ENCODE measurements at places on chromosomes 1 and 21.

DNA sequence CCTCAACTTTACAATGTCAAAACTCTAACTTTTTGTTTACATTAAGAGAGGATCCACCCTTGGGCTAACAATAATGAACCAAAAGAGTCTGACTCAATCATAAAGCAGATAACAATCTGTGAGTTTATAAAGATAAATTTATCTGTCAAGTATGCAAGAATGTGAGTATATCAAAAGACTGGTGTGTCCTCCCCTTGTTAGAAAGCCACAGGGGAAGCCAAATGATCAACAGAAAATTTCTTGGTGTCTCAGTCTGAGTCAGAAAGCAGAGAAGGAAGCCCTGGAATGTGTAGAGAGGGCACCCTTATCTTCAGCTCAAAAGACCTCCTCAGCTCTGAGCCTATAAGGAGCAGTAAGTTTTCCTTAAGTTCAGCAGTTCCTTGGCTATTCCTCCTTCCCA lies 13.9 kb upstream of the PDIK1L start:
- DNase-seq, result no peak

DNA sequence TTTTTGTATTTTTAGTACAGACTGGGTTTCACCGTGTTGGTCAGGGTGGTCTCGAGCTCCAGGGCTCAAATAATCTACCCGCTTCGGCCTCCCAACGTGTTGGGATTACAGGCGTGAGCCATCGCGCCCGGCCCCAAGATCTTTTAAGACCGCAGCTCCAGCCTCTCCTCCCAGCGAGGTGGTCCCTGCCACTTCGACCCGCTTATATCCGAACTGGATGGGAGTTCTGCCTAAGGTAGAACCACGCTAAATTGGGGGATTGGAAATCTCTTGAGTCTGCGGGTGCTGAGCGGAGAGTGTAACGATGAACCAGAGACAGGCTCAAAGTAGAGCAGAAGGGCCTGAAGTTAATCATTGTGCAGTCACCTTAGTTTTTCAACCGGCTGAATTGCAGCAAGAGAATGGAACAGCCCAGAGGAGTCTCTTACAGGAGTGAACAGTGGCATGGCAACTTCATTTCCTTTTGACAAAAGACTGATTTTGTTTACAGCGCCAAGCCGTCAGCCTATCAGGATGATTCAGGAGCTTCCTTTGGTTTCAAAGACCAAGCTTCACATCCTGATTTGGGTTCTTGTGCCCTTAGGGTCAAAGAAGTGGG lies 726 bp upstream of the CYB5R1 start:
- peak; percentile 50 for DNase-seq

- DNase-seq, result no peak
These were observed 21.6 kb upstream of the TRABD2B start for GRCh38 chr1:48018799-48019198.

- DNase-seq, result no peak
These were observed 34.3 kb downstream of the XKR8 start for GRCh38 chr1:27994060-27994459.

DNA sequence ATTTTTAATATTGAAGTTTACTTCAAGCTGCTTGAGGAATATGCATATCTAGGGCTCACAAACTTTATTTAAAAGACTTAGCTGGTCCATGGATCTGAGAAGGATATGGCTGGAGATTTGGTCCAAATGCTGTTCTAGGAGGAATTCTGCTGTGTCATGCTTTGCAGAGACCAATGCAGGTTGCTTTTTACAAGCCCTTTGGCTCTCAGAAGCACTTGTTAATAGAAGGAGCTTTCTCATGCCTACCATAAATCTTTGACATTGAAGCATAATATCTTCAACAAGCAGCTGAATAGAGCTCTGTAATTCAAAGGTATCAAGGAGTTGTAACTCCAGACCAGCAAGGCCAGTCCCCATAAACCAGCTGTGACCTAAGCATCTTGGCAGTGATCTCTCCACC lies 299.1 kb downstream of the HHAT start:
- DNase-seq, result no peak

DNA sequence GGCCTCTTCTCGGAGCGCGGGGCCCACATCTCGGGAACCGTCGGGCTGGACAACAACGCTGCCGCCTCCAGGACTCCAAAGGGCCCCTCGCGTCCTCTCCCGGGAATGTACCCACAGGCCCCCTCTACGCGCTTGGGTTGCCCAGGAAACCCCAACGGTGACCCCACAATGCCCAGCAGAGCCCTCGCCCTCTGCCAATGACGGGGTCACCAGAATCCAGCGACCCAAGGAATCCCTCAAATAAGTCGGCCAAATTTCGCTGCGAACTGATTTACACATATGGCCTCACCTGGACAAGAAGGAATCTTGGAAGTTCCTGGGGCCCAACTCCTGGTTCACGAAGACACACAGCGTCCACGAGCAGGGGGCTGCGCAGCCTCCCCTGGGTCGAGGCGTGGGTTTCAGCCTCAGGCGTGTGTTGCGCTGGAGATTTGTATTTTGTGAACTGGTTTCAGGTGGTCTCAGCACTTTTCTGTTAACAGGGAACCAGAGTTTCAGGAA lies 78.1 kb downstream of the DESI2 start:
- DNase-seq, result no peak

- no peak for DNase-seq
These were observed 28.1 kb downstream of the MDM4 start for GRCh38 chr1:204544321-204544720.

GRCh38 chr1:76033800-76034475 lies 40.6 kb upstream of the ST6GALNAC3 start:
- no peak for DNase-seq
